ENCODE measurements at places on chromosomes 1 and 21.

DNA sequence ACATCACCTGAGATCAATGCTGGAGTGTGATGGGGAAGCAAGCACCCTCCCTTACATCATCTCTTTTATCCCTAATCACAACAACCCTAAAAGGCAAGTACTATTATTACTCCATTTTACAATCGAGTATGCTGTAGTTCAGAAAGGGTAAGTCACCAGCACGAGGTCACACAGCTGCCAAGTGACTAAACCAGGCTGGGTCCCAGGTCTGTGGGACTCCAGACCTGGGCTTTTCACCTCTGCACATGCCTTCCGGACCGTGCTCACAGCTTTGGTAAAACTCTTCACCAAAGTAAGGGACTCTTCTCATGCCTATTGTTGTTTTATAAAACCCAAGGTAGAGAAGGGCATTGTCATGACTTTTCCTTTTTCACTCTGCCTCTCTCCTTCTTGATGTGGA, 130.9 kb downstream of the DMRTB1 start:
- no peak for DNase-seq

DNA sequence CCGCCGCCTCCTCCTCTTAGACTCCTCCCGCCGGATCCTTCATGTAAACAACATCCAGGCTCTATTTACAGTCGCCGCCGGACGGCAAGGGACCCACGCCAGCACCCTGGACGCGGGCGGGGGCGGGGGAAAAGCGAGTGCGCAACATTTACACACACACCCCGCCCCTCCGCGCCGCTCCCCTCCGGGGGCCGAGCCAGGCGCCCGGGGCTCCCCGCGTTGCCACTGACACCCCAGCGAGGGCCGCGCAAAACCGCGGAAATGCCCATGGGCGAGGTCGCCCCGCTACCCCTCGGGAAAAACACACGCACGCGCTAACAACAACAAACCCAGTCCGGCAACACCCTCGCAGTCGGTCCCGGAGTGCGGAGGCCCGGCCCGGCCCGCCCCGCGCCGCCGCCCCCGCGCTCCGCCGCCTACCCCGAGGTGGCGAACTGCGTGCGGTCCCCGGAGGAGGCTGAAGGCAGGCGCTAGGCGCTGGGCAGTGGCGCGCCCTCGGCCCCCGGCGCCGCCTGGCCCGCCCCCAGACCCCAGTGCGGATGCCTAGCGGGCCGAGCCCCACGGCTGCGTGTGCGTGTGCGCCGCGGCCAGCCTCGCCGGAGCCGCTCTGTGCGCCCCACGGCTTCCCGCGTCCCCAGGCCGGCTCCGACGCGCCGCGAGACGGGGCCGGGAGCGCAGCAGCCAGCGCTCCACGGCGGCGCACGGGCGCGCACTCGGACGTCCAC, 81.1 kb upstream of the AK4 start:
- DNase-seq: peak; percentile 43

- no peak for DNase-seq
Observed at GRCh38 chr1:30300669-30301068, 422.7 kb downstream of the MATN1 start.

GRCh38 chr1:51324251-51325010, 5.9 kb downstream of the TTC39A start:
- no peak for DNase-seq

DNA sequence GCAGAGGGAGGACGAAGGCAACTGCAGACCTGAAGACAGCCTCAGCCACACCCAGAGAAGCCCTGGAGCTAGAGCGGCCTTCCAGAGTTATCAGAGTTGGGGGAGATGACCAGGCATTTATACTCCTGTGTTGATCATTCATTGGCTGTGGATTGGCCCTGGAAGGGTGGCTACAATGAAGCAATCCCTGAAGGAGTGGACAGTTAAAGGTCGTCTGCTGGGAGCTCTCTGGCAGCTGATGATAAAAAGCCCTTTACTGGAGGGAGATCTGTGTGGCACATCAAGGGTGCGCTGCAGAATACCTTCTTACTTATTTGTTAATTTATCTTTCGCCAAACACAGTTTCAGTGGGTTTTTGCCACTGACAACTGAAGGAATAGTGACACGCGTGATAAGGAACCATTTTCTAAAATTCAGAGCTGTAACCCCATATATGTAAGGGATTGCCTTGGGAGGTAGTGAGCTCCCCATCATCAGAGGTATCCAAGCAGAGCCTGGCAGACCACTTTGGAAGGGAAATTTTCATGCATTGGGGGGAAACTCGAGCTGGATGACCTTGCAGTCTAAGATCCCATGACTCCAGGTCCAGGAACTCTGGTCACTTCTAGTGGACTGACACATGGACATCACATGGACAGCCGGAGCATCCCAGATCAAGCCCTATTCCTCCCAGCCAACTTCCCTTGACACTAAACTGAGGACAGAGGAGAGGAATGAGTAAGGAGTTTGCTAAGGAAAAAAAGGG, 126.4 kb upstream of the GADD45A start:
- no peak for DNase-seq

- no peak for DNase-seq
Observed at GRCh38 chr21:30769724-30770431, 14.7 kb upstream of the KRTAP21-1 start.

DNA sequence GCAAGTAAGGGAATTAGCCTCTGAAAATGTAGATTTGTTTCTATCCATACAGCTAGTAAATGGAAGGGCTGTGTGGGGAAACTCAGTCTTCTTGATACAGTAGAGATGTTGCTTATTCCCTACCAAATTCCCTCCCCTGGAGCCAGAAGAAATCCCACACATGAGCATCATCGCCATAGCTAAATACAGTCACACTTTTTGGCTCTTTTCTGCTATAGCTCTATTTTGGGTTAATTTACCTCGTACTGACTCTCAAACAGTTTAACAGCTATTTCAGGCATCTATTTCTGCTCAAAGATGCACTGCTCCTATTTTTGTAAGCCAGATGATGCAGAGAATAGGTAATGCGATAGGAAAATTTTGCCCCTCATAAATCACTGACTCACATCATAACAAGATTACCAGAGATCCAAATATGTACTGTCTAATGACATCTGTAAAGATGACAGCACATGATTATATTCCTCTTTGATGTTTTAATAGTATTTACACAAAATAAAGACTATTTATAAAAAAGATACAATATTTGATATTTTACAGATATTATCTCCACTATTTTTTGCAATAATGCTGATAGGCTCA, 58.6 kb downstream of the XCL1 start:
- DNase-seq: no peak

DNA sequence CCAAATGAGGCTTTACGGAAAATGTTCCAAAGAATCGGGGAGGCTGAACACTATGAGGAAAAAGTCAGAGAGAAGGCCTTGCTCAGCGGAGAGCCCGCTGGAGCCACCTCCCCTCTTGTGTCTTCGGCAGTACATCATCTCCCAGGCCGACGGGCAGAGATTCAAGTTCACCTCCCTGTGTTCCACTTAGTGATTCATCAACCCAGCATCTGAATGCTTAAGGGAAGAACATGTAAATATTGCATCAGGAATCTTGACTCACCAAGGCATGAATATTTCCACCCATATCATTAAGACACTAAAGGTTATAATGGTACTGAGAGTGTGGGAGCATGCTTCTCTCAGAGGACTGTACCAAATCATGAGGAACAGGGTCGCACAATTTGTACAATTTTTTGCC, 172.5 kb downstream of the ST6GALNAC5 start:
- DNase-seq: no peak

GRCh38 chr1:11749203-11749689, 12.7 kb upstream of the C1orf167 start:
- peak; percentile 57 for DNase-seq

- no peak for DNase-seq
Observed at GRCh38 chr1:61376151-61376550, 293.8 kb downstream of the NFIA start.

DNA sequence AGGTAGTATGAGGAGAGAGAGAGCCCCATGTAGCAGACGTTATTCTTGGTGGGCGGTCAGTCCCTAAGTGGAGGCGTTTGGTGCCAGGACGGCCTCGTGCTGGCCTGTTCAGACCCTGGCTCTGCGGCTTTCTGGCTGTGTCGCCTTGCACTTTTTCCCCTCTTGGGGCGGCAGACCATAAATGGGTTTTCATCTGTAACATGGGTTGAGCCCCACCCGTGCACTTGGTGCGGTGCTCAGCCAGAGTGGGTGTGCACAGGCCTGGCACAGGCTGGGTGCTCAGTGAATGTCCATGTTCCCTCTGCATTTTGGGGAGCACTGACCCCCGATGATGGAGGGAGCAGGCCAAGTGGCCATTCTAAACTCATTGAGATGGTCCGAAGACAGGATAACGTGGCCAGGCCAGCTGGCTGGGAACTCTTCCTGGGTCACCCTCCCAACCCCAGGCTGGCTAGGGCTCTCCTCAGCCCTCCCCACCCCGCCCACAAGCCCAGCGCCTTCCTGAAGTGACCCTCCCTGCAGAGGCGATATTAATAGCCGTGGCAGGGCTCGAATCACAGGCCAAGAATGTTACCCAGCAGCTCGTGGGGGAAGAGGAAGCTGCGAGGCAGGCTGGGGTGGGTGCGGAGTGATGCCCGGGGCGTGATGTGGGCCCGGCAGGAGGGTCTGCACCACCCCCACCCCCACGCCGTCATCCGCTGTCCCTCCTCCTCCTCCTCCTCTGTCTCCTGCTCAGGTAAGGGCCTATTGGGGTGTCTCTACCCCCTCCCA, 78.5 kb downstream of the ARHGEF10L start:
- DNase-seq: no peak

GRCh38 chr1:54542962-54543539, 5.0 kb upstream of the ACOT11 start:
- DNase-seq: no peak

DNA sequence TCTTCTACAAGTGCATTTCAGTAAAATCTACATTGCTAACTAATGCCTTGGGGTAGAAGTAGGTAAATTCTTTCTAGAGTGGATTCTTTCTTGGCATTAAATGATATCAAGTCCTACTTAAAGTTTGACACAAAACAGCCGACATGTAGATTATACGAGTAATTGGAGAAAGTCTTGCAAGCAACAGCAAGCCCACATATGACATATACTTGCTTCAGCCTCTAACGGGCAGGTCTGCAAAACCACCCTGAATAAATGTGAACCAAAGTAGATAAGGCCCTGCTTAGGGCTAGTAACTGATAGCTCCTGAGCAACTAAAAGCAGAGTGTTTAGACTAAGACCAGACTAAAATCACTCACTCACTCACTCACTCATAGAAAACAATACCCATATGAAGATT, 203.2 kb downstream of the LTN1 start:
- no peak for DNase-seq

GRCh38 chr1:93800856-93801255, 78.2 kb downstream of the DNTTIP2 start:
- DNase-seq: no peak

DNA sequence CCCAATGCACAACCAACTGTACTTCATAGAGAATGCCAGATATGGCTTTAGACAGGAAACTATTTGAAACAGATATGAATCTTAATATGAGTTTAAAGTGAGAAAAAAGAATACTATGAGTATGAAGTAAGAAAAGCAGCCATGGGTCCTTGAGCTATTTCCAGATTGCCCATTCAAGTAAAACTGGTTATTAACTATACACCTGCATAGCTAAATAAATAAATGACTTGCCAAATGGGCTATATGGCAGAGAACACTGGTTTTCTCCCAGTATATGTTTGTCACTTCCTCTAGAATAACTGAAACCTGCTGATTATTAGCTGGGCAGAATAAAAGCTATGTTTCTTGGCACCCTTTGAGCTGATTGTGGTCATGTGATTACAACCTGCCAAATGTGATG, 17.0 kb upstream of the CD1C start:
- no peak for DNase-seq

GRCh38 chr1:153262070-153262366, 2.5 kb downstream of the LORICRIN start:
- DNase-seq: no peak

DNA sequence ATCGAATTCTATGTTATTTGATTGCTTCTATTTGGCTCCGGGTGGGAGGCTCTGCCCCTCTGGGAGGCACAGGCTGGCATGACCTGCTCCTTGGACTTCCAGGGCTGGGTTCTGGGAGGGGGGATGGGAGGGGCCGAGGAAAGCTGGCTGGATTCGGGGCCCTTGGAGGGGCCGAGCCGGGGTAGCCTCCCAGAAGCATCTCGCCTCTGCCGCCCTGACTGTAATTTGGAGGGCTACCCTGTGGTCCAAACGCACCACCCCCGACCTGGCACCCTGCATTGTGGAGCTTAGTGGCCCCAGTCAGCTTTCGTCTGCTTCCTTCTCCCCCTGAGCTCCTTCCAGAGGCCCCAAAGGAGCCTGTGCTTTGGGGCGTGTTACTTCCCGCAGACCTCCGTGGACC, 85.4 kb upstream of the TMEM51 start:
- no peak for DNase-seq

DNA sequence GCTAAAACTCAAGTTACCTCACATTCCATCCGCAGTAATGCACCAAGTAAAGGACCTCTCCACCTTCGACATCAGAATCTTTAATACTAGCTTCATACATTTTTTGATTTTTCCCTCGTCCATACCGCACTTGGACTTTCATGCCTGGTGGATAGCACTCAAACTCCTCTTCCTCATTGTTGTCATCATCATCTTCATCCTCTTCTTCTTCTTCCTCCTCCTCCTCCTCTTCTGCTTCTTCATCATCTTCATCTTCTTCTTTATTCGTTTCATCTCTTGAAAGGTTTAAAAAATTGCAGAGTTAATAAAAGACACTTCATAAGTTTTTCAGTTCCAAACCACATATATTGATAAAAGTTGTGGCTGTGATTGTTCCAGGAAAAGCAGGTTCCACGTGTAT, 52.7 kb upstream of the RBM34 start:
- DNase-seq: no peak

DNA sequence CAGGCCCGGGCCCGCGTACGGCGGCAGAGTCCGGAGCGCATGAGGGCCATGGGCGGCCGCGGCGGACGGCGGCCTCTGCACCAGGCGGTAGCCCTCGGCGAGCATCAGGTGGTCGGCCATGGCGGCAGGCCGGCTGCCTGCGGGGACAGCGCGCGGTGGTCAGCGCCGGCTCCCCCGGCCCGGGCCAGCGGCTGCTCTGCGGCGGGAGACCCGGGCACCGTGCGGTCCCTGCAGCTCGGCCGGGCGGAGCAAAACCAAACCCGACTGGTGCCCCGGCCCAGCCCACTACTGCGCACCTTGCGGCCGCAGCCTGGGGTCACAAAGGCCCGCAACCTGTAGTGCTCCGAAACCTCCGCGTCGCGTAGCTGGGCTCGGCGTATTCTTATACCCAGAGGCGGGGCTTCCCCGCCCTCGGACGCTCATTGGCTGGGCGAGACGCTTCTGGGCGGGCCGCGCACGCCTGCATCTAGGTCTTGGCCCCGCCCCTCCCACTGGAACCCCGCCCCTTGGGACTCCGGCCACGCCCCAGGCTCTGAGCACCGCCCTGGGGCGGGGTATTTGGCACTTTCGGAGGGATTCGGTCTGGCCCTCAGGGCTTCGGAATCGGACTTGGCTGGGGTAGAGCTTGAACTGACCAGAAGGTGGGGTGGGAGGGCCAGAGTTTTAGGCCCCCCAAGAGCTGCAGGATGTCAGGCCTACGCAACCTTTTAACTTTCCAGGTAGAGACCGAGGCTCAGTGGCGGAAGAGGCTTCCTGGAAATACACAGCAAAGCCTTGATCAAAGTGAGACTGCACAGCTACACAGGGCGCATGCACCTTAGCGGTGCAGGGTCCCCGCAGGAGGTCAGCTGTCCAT, at the start of gene CITED4:
TSS of gene CITED4 (minus strand) at position 356 of the 856 bp plus-strand sequence. CDS start at position 120, 236 bp downstream.
- DNase-seq: peak; percentile 90

GRCh38 chr1:7111853-7112252, 326.6 kb downstream of the CAMTA1 start:
- no peak for DNase-seq

Data from GM06990 (cell line).